ENCODE measurements at places on chromosomes 1 and 21.
A peak's percentile ranks its signal among the peaks of the same experiment; 100 is the strongest.

- no peak for DNase-seq
Measured at GRCh38 chr21:45382697-45382997, 22.3 kb upstream of the COL18A1 start.

- no peak for DNase-seq
Measured at GRCh38 chr1:62590255-62590969, 6.9 kb upstream of the ANGPTL3 start.

GRCh38 chr1:161298116-161298515, 11.7 kb downstream of the MPZ start:
- DNase-seq, result no peak

- no peak for DNase-seq
Measured at GRCh38 chr1:183550915-183551314, 39.3 kb downstream of the NCF2 start.

DNA sequence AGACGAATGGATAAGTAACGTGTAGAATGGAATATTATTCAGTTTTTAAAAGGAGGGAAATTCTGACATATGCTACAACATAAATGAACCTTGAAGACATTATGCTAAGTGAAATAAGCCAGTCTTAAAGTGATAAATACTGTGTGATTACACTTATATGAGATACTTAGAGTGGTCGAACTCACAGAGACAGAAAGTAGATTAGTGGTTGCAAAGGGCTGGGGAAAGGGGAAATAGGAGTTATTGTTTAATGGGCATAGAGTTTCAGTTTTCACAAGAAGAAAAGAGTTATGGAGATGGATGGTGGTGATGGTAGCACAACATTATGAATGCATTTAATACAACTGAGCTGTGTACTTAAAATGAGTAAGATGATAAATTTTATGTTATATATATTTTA, 14.7 kb upstream of the AHCYL1 start:
- DNase-seq, result no peak

- no peak for DNase-seq
Measured at GRCh38 chr1:27561124-27561899, 42.6 kb downstream of the AHDC1 start.

- no peak for DNase-seq
Measured at GRCh38 chr1:25182629-25183028, 49.7 kb downstream of the SYF2 start.

- DNase-seq, result no peak
Measured at GRCh38 chr21:35933466-35933865, 126.9 kb downstream of the SETD4 start.

DNA sequence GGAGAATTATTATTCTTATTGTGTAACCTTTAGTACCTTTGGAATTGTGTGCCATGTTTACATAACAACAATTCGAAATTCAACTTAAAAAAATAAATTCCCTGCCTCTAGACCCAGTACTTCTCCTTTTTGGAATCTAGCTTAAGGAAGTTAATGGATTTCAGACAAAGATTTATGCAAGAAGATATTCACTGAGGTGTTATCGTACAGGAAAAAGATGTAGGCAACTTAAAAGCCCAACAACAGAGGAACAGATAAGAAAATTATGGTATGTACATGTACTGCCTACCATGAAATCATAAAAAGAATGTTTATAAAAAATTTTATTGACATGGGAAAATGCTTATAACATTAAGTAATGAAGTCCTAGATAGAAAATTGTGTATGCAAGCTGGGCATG, 18.2 kb upstream of the STMN1 start:
- no peak for DNase-seq

DNA sequence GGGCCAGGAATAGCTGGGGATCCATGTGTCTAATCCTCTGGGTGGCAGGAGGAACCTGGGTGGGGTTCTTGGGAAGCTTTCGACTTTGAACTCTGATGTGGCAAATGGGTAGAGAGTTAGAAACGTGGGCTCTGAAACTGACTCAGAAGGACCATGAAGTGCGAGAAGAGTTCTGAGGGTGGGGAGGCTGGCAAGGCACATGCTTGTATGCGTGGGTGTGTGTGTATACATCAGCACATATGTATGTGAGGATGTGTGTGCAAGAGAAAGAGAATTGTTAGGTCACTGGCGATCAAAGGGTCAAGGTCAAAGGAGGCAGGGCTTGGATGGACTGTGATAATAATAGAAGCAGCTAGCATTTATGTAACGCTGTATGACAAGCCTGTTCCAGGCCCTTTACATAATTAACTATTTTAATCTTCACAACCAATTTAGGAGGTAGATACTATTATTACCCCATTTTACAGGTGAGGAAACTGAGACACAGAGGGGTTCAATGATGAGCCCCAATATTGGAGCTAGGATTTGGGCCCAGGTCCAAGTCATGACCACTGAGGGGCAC, 84.5 kb upstream of the POU3F1 start:
- no peak for DNase-seq

DNA sequence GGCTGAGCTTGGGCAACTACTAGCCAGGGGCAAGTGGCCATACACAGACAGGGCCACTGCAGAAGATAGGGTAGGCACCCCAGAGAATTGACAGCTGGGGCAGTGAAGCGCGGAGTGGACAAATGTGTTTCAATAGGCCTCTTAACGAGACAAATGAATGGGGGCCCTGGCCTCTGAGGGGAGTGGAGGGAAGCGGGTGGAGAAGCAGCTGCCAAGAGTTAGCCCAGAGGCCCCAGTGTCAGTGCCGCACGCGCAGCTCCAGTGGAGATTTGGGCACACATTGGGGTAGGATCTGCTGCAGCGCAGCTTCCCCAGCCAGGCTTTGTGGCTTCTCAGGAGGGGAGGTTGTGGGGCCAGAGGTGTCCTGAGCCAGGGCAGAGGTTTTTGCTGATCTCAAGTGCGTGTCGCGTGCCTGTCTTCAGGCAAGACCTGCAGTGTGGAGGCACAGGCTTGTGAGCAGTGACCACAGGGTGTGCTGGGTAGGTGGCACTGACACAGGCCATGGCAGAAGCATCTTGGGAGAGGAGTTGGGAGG, 16.9 kb downstream of the PTPRF start:
- DNase-seq, result no peak

DNA sequence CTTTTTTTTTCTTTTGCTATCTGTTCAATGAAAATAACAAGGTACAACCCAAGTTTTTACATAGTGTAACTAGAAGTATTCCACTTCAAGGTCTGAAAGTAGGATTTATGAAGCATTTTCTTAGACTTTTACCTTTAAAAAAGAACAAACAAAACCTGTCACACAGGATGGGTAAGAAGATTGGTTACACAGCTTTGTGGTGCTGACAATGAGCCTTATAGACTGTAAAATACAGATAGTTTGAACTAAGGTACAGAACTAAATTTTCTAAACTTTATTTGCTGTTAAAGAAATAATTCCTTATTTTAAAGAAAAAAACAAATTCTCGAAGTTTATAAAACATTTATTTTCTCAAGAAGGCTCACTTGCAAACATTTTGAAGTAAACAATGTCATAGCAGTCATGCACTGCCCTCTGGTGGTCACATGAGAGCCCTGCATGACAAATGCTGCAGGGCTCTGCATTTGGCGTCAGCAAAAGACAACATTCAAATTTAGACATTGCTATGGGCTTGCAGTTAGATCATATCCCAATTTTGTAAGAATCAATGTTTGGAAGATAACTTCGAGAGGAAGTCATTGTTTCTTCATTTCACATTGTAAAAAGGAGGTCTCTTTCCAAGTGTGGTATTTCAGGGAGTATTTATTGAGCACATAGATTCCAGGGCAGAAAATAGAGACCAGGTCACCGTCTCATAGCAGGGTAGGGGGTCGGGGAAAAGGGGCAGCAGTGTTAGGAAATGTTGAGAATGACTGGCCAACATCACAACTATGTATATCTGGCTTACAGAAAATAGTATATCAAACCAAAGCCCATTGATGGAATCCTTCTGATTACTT, 115.3 kb upstream of the FMN2 start:
- DNase-seq, result peak; percentile 28

GRCh38 chr1:51636764-51637522, 20.1 kb downstream of the OSBPL9 start:
- DNase-seq, result no peak

DNA sequence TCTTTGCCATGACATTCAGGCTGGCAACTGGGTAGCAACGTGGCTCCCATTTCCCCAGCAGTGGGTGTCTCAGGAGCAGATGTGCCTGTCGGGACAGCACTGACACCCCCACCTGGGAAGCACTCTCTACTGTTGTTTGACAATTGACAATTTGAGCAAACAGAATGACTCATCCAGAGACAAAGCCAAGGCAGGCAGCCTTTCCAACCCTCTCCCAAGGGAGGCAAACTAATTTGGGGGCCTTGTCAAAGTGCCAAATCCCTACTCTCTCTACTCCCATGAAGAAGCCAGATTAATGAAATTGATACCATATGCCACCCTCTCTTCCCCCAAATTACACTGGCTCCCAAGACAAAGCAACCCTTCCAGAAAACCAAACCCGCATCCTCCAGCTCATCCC, 65.6 kb downstream of the GRIK3 start:
- peak; percentile 93 for DNase-seq

DNA sequence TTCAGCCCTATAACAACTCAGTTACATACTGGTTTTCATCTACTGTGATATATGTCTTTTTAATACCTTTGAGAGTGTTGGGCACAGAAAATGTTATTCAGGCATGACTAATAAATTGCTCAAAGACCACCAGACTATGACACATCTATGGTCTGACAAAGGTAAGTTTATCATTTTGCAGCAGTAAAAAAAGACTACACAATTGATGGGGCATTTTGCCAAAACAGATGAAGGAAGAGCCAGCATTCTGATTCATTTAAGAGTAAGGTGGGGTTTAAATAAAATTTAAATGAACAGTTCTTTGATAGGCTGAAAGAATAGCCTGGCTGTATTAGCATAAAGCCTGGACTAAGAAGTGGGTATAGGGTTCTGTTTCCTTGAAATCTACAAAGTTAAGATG, 8.8 kb upstream of the RNPC3 start:
- DNase-seq, result no peak

GRCh38 chr1:108605633-108606032, 45.7 kb downstream of the EEIG2 start:
- DNase-seq, result no peak

DNA sequence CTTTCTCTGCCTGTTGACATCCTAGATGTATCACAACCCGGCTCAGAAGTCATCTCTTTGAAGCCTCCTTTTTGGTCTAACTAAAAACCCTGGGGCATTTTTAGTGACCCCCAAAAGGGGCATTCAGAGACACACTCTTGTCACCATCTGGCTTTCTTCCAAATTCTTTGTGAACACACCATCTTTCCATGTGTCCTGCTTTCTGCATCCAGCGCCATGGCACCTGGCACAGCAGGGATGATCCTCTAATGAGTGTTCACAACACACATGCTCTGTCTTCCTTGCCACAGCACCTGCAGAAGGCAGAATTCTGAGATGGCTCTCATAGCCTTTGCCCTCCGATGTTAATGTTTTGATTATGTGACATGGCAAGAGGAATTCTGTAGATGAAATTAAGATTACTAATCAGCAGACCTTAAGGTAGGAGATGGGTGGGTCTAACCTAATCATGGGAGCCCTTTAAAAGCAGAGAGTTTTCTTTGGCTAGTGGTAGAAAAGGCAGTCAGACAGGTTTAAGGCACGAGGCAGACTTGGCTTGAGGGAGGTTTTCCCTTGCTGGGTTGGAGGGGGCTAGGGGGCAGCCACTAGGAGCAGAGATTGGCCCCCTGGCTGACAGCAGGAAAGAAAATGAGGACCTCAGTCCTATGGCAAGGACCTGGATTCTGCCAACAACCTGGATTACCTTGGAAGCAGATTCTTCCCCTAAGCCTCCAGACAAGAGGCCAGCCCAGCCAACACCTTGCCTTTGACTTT, 4.9 kb upstream of the TMEM61 start:
- peak; percentile 15 for DNase-seq

- no peak for DNase-seq
Measured at GRCh38 chr1:17890056-17890814, 135.1 kb downstream of the ACTL8 start.

- DNase-seq, result no peak
Measured at GRCh38 chr1:181014477-181015250, 8.0 kb downstream of the STX6 start.

- no peak for DNase-seq
Measured at GRCh38 chr1:83960669-83961277, 38.2 kb downstream of the TTLL7 start.

- peak; percentile 32 for DNase-seq
Measured at GRCh38 chr1:234601301-234602017, 8.5 kb downstream of the IRF2BP2 start.

- DNase-seq, result no peak
Measured at GRCh38 chr1:82819234-82819633, 1018.5 kb downstream of the ADGRL2 start.

- DNase-seq, result no peak
Measured at GRCh38 chr1:222413436-222413835, 134.5 kb downstream of the HHIPL2 start.

Measured in NCI-H1694 treated with DMSO at 0.1 percent for 48 hours (cell line).